ENCODE measurements at places on chromosomes 1 and 21. TPM values are rescaled to one million over a fixed set of nuclear protein-coding genes. Genes with fewer than 3 reads are reported as not detected.
A peak's percentile ranks its signal among the peaks of the same experiment; 100 is the strongest.

- no peaks in the 10 kb centered on the region for H3K36me3 ChIP-seq
- H3K27ac ChIP-seq: peak overlapping the region; percentile 69
- no peak for DNase-seq
- peaks cover 37% of the 10 kb centered on the region for H3K4me1 ChIP-seq
Observed at GRCh38 chr1:153985341-153985912, 712 bp downstream of the RAB13 start.

GRCh38 chr1:111361761-111362160 lies 65.8 kb downstream of the OVGP1 start:
- no peak overlapping the region for H3K27ac ChIP-seq
- H3K4me3 ChIP-seq: no peak overlapping the region
- H3K36me3 ChIP-seq: no peaks in the 10 kb centered on the region
- no peak for DNase-seq

DNA sequence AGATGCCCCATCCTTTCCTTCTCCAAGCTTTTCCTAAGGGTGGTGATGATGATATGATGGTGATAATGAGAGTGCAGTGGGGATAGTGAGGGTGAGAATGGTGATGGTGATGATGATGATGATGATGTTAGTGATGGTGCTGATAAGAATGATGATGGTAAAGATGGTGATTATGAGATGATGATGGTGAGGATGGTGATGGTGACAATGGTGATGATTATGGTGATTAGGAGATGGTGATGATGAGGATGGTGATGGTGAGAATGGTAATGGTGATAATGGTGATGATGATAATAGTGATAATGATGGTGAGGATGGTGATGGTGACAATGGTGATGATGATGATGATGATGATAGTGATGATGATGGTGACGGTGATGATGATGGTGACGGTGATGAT lies 4.0 kb downstream of the BSND start:
- H3K27ac ChIP-seq: no peak overlapping the region
- H3K36me3 ChIP-seq: no peaks in the 10 kb centered on the region
- no peak for DNase-seq

GCSAML gene
- not detected for total RNA-seq

CHI3L1 gene
- total RNA-seq: 0.37 TPM
